A549 treated with Hydrocortisone at 1 μM for 4 hours (cell line): ENCODE measurements at places on chromosomes 2 and 18. TPM values are rescaled to one million over a fixed set of nuclear protein-coding genes. Genes with fewer than 3 reads are reported as not detected.

Gene NEU4
- total RNA-seq, result 0.07 to 0.45 TPM (median 0.27 TPM) in 5 replicates

Gene RBM45
- total RNA-seq, result 10.3 to 14.2 TPM (median 12.2 TPM) in 5 replicates

Gene RALB
- 57.1 to 81.1 TPM (median 63.1 TPM) in 5 replicates for total RNA-seq

Gene SCYGR4
- total RNA-seq, result not detected in 5 replicates

Gene ALPI
- total RNA-seq, result 0.05 TPM in 2 of 5 replicates, not detected in the others
